ENCODE measurements at places on chromosomes 12 and 14.

DNA sequence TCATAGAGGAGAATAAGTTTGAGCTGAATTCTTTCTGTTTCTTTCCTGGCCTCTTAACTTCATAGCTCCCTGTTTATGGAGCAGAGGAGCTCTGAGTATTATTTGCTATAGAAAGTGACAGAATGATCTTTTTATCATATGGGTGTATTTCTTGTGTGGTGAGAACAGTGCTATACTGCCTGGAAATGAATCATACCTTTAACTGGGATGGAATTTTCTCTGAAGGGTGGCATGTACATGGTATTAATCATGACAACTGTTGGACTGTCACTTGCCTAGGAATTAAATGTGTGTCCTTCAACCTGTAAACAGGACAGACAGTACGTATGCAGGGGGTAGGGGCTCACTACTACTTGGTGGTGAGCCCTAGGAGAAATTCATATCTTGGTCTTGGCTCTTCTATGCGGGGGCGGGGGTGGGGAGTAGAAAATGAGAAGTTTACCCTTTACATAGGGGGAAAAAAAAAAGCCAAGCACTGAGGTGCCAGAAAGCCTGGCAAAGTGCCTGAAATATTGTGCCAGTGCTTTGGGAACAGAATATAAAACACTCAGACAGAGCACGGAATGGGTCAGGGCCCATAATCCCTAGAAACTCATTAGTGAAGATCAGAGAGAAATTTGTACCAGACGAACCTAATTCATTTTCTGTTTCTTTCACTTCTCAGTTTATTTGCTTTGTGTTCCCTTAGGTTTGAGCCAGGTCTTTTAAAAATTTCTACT, 33.8 kb downstream of the ARMH4 start:
- DNase-seq: no peak

- no peak for DNase-seq
These were observed 48.3 kb downstream of the NPAS3 start for GRCh38 chr14:32986791-32987540.

DNA sequence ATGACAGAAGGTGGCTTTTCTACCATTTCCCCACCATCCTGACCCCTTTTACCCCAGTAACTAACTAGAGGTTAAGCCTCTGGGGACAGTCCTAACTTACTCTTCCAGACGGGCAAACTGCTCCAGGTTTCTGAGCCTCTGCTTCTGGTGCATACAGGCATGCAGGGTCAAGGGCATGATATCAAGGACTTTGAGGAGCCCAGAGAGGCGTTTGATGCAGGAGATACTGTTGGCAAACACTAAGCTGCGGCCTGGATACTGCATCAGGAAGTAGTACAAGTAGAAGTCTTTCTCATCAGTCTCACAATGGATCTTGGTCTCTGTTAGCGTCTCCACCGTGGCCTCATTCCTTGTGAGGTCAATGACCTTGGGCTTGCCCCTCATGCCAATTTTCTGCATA, 21.0 kb downstream of the DDX24 start:
- no peak for DNase-seq

GRCh38 chr14:87944987-87945604, 47.9 kb downstream of the GALC start:
- DNase-seq: peak; percentile 50

GRCh38 chr12:84361651-84362551, 550.7 kb downstream of the SLC6A15 start:
- DNase-seq: no peak

- DNase-seq: no peak
These were observed 6.1 kb downstream of the KMT2D start for GRCh38 chr12:49054524-49054923.

DNA sequence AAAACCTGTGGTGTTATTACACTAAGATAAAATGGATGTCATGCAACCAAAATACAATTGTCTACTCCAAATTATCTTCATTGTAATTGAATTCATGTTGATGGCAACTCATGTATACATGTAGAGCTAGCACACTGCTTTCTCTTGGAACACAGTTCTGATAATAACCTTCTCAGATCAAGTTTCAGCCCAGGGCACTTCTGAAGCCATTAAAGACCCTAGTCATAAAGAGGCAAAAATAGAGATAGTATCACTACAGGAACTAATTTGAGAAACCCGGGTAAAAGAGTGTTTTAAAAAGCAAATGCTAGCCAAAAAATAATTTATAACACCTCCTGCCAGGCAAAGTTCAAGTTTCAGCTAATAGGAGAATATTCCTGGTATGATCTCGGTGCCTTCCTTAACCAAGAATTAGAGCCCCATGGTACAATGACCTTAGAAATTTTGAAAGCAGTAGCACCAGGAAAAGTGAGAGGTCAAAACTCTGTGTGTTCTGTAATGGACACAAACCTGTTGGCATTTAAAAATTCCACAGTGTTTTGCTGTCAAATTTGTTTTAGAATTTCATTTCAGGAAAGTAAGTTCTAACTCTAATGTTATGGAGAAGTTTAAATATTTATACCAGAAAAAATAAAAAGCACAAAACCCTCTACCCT, 105.0 kb upstream of the FRMD6 start:
- DNase-seq: no peak

- DNase-seq: no peak
These were observed 737.6 kb downstream of the SLC16A7 start for GRCh38 chr12:60333461-60333860.

GRCh38 chr14:93395231-93395630, 35.5 kb upstream of the UNC79 start:
- DNase-seq: no peak

GRCh38 chr12:8784290-8784888, 38.0 kb upstream of the A2ML1 start:
- no peak for DNase-seq

DNA sequence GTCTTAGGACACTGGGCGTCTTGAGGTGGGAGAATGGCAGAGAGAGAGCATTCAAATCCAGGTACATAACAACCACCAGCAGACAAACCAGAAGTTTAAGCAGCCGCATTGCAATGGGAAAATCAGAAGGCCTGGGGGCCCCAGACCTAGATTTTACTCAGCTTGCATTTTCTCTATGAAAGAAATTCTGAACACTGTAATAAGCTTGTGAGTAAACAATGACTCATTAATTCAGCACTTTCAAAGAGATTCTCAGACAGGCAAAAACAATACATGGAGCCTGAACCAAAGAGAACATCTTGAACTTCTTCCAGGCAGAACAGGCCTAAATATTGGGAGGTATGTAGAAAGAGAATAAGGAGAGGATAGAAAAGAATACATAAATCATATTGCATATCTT, 69.8 kb upstream of the IFNG-AS1 start:
- DNase-seq: no peak

- no peak for DNase-seq
These were observed 815.7 kb downstream of the NRXN3 start for GRCh38 chr14:78985668-78986381.

GRCh38 chr12:109795023-109795422, 38.2 kb downstream of the TRPV4 start:
- no peak for DNase-seq

GRCh38 chr14:102853648-102854047, 68.8 kb upstream of the AMN start:
- no peak for DNase-seq

DNA sequence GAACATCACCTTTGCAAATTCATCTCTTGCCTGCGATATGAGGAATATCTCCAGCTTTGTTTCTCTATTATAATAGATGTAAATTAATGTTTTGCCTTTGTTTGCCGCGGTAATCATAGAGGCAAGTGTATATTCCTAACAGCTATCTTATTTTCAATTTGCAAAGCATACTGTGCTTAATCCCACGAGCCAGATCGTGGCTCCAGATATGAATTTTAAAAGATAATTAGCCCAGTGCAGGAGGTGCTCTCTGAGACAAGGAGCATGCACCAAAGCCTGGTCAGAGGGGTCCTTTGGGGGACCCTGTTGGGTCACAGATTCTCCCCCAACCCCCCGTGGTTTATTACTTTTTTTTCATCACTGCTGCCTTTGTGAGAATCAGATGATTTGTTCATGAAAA, 1087.5 kb downstream of the BCL11B start:
- no peak for DNase-seq

DNA sequence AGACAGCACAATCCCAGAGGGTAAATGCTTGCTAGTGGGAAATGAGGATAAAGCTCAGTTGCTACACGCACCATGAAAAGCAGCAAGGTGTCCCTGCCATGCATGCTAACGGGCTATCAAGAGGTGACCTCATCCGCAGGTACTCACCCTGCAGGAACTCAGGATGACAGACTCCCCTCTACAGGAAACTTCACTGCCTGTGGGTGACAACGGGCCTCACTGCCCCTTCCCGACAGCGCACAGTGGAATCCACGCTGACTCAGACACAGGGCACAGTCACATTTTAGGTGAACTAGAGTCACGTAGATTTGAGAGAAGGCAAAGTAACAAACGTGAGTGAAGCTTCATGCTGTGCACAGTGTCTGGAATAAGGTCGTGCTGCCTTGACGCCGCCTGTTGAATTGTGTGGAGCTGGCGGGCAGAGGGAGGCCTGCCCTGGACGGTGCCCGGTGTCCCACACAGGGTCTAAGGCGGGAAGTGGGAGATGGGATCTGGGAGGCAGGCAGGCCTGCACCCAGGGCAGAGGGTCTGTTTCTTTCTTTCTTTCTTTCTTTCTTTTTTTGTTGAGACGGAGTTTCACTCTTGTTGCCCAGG, 331.8 kb downstream of the TMEM132D start:
- DNase-seq: no peak

GRCh38 chr14:99230208-99231151, 41.5 kb downstream of the BCL11B start:
- no peak for DNase-seq

DNA sequence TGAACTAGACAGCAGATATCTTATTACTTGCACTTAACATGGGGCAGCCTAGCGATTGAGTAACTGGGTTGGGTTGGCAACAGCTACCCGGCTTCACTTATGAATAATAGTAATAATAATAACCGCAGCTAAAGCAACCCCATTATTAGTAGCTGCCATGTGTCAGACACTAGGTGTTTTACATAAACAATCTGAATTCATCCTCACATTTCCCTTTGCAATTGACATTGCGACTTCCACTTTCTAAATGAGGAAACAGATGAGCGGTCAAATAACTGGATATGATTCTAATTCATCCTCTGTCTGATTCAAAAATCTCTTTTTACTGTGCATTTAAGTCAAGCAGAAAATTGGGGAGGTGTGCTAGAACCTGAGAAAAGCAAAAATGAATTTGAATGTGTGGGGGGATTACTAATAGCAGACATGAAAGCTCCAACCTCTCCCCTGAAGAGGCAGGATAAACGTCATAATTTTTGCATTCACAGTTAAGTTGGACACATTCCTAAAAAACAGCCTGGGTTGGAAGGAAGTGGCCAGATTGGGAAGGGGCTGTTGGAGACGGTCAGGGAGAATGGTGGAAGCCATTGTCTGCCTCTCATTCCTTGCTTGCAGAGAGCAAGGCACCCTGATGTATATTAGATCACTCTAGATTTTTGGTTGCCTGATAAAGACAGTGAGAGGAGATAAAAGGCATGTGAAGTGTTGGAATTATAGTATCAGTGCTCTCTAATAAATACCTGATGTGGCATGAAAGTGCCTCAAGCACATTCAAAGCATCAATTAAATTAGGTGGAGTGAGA, 13.1 kb downstream of the EMP1 start:
- DNase-seq: no peak

GRCh38 chr12:3668479-3669165, 84.3 kb downstream of the CRACR2A start:
- no peak for DNase-seq

- DNase-seq: no peak
These were observed 126.1 kb downstream of the KCNK10 start for GRCh38 chr14:88196925-88197324.

- no peak for DNase-seq
These were observed 757.7 kb upstream of the TMEM132C start for GRCh38 chr12:127509066-127509778.

Data from NCI-H460 (cell line).